ENCODE measurements at places on chromosomes 6 and 20.

GRCh38 chr6:154938221-154938580, 56.9 kb upstream of the TIAM2 start:
- no peak for DNase-seq

GRCh38 chr6:73028893-73029450, 196.3 kb downstream of the KHDC1L start:
- no peak for DNase-seq

- DNase-seq: no peak
These were observed 4.4 kb downstream of the NCOA5 start for GRCh38 chr20:46085179-46085851.

DNA sequence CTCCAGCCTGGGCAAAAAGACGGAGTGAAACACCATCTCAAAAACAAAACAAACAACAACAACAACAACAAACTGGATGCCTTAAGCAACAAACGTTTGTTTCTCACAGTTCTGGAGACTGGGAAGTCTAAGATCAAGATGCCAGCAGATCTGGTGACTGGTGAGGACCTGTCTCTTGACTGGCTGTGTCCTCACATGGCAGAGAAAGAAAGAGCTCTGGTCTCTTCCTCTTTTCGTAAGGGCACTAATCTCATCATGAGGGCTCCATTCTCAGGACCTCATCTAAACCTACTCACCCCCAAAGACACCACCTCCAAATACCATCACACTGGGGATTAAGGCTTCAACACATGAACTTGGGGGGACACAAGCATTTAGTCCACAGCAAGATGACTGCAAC, 13.5 kb upstream of the GFOD1 start:
- no peak for DNase-seq

DNA sequence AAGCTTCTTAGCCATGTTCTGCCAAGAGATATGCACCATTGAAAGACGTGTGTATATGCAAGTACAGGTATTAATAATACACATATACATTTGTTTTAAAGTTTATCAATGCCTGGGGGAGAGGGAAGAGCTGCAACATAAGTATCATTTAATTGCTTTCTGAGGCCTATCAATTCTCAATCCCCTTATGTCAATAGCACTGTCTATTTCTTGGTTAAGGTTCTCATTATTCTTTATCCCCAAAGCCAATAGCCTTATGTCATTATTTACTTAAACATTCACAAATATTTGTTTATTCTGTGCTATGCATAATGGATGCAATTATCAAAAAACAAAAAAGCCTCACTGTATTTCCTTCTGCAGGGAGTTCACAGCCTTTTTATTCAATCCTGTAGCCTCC, 350.3 kb upstream of the KCNQ5 start:
- no peak for DNase-seq

GRCh38 chr6:105357165-105357564, 45.7 kb downstream of the PREP start:
- no peak for DNase-seq

All from CD4-positive, alpha-beta T cell treated with Interleukin-6 at 100 ng/mL for 8 hours (primary cell).